ENCODE measurements at places on chromosomes 2 and 18.

- DNase-seq: no peak
These were observed 690.0 kb downstream of the ARHGAP15 start for GRCh38 chr2:143819190-143819735.

DNA sequence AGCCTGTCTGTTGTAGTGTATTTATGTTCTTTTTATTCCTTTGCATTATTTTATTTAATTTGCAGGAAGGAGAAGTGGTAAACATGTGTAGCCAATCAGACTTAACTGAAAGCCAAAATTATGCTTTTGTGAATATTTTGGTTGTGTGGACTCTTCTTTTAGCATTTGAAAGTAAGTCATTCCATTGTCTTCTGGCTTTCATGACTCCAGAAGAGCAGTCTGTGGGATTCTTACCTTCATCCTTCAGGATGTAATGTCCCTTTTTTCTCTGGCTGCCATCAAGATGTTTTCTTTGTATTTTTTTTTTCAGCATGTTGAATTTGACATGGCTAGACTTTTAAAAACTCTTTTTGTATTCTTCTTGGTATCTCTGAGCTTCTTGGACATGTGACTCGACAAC, 895.2 kb upstream of the ZEB2 start:
- DNase-seq: no peak

DNA sequence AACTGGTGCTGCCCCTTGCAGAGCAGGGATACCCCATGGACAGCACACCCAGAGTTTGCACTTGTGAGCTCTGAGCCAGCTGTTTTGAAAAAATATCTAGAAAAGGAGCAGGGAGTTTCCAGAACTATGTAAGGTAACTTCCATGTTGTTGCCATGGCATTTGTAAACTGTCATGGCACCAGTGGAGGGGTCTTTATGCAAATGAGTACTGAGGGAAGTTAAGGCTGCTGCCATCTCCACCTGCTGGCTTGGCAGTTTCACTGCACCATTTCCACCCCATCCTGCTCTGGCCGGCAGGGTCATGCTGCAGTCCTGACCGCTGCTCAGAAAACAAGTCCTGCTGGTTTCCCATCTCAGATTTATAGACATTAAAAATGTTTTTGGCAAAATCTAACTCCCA, 52.3 kb upstream of the SNTG2 start:
- DNase-seq: no peak

GRCh38 chr2:132757002-132757589, 87.1 kb upstream of the LYPD1 start:
- DNase-seq: no peak

- no peak for DNase-seq
These were observed at the start of gene GREB1 for GRCh38 chr2:11533278-11534070. GREB1 (plus strand) TSS chr2:11534045; CDS start chr2:11556615, 22,570 bp downstream.

GRCh38 chr2:237459741-237460174, 27.3 kb upstream of the MLPH start:
- DNase-seq: no peak

DNA sequence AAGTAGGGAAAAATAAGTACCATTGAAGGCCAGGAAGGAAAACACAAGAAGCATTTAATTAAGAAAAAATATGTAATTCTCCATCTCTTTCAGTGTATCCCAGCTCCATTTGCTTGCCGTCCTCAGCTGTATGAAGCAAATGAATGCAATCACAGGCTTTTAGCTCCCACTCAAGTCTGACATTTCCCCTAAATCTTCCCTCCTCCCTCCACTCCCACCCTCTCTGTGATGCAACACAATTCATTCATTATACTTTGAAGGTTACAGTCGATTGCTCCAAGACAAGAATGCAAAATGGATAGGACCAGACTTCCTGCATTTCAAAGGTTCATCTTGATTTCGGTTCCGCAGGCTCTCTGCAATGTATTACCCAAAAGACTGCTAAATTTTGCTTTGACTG, 172.7 kb upstream of the SERPINE2 start:
- DNase-seq: no peak

GRCh38 chr2:204850581-204850980, 305.3 kb downstream of the PARD3B start:
- no peak for DNase-seq

DNA sequence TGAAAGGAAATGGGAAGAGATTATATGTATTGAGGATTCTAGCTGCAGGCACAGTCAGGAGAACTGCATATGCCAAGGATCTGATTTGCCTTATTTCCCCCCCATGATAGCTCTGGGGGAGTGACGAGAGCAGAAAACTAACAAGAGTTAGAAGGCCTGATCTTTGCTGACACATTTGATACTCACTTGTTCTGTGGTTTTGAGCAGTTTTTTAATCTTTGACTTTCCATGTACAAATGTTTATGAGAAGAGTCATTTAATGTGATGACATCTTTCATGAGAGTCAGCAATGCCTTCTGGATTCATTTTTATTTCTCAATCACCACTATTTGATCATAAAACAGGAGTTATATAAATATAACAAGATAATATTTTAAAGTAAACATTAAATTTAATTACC, 12.7 kb upstream of the SERPINB7 start:
- no peak for DNase-seq

DNA sequence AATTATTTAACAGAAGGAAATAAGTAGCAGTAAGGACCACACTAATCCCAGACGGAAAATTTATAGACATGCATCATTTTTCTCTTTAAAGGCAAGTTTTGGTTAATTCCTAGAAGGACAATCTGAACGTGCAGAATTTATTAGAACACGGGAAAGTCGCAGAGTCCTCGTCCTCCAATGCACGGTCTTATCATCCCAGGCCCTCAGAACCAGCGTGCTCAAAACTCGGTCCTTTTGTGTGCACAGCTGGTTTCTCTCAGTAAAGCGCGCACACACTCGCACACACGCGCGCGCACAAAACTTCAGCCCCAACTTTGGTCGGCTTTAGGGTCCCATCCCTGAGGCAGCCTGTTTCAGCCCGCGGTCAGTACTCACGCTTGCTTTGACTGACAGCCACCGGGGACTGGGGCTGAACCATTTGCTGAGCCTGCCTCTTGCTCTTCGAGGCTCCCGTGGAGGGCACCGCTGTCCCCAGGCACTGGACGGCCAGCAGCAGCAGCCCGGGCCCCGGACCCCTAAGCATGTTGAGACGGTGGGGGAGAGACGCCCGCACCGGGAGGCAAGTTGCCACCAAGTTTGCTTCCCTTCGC, 493 bp downstream of the FN1 start:
- DNase-seq: no peak

DNA sequence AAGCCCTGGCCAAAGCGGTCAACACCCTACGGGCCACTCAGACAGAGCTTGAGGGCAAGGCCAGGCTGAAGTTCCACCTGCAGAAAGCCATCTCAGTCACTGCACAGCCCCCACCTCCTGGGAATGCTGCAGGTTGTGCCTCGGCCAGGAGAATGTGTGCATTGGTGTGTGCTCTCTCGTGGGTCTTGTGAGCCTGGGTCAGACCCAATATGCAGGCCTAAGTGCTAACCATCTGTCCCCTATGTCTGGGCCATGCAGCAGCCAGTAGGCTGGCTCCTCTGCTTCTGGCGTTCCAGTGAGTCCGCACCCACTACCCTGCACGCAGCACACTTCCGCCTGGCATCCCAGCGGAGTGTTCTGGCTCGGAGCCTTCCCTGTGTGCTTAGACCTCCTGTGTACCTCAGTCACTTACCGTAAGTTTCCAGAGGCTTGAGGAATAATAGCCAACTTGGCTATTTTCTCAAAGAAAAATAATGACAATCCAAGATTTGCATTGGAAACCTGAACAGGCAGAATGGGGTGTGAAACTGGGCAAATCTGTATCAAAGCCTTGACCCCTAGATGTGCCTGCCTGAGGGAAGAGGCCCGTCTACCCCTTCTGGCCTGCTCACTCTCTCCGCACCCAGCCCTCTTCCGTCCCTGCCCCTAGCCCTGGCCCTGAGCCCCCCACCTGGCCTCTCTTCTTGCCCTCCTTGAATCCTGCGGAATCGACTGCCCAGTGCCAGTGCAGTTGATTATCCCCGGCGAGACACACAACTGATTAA, 7.2 kb downstream of the SIX3 start:
- no peak for DNase-seq

GRCh38 chr2:198702796-198703195, 754.9 kb downstream of the SATB2 start:
- DNase-seq: no peak

DNA sequence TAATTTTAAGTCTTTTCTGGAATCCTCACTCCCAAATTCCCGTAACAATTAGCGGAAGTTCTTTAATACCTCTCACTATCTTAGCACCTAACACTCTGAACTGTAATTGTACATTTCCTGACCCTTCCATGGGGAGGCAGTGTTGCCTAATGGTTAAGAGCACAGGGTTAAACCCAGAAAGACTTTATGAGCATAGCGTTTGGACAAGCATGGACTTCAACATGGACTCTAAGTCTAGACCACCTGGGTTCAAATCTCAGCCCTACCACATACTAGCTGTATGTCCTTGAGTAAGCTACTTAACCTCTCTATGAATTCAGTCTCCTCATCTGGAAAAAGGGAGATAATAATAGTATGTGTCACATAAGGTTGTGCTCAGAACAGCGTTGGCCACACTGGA, 13.0 kb downstream of the ANTXR1 start:
- DNase-seq: no peak

GRCh38 chr18:48963586-48964470, 13.1 kb upstream of the SMAD7 start:
- DNase-seq: no peak

DNA sequence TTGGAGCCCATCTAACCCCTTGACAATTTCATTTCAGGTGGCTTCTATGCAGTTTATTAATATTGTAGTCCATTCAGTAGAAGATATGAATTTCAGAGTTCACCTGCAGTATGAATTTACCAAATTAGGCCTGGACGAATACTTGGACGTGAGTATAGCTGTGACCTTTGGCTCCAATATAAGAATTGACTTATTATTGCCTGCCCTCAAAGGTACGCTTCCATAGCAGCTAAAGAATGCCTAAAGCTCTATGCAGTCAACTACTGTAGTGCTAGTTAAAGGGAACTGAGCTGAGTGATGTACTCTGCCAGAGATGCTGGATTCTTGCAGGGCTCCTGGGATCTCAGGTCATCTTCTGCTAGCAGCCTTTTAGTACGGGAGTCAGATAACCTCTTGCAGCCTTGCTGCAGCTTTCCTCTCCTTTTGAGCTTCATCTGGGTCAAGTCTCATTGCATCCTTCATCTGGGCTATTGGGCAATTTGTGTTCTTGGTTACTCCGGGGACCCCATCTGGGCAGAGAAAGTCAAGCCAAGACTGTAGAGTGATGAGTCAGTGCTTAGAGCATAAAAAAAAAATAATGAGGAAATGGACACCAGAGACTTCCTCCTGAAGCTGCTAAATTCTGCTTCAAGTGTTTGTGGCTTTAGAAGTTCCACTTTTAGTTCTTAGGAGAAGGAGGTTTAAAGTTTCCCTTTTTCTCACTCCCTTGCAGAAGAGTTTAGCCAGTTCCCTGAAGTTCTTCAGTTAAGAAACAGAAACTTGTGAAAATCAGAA, 105.6 kb downstream of the PRPF40A start:
- DNase-seq: no peak

DNA sequence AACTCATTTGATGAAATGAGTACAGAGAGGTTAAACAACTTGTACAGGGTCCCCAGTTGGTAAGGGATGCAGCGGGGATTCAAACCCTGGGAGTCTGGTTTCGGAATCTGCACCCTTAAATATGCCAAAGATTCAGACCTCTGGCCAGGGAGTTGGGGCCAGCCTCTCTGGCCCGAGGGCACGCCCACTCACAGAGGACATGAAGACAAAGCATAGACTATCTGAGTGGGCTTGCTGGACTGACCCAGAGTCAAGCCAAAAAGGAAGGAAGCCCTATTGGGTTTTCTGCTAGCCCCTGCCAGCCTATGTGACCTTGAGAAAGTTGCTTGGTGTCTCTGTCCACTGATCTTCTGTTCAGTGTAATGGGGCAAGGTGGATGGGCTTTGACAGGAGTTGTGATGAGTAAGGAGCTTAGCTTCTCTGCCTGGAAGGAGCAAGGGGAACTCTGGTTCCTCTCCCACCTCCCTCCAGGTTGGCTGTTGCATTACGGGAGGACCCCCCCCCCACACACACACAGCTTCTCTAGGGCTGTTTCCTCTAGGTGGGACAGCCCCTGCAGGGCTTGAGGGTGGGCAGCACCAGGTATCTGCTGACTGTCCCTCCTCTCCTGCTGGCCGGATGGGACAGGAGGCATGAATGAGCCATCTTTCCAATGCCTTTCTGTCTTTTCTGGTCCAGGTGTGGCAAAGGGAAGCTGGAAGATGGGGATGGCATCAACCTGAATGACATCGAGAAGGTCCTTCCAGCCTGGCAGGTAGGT, 131.3 kb downstream of the CTIF start:
- no peak for DNase-seq

DNA sequence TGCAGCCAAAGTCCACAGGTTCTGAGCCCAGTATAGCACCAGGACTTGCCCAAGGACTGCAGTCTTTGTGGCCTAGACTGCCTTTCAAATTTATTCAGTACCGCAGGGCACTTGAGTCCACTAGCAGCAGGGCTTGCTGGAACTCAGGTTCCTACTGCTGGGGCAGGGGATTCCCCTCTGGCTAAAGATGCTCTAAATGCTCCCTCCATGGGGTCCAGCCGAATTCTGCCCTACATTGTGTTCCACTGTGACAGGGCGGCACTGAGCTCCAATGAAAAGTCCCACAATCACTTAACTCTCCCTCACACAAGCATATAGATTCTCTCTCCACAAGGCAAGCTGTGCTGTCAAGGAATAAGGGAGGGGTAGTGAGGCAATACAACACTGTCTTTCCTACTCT, 518.1 kb upstream of the VRK2 start:
- DNase-seq: no peak

DNA sequence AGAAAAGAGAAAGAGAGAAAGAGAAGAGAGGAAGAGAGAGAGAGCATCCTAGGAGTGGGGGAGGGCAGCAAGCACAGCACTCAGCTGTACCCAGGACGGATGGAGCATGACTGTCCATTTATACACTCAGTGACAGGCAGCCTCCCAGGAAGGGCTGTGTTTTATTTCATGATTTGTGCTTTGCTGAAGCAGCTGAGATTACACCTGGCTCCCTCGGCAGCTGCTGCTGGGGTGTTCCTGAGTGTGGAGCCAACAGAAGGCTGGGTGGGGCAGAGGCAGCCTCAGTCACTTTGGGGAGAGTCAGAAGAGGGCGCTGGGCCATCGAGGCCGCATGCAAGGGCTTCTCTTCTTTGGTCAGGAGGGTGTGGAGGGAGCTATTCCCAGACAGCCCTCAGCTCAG, 47.8 kb upstream of the TEX51 start:
- no peak for DNase-seq

DNA sequence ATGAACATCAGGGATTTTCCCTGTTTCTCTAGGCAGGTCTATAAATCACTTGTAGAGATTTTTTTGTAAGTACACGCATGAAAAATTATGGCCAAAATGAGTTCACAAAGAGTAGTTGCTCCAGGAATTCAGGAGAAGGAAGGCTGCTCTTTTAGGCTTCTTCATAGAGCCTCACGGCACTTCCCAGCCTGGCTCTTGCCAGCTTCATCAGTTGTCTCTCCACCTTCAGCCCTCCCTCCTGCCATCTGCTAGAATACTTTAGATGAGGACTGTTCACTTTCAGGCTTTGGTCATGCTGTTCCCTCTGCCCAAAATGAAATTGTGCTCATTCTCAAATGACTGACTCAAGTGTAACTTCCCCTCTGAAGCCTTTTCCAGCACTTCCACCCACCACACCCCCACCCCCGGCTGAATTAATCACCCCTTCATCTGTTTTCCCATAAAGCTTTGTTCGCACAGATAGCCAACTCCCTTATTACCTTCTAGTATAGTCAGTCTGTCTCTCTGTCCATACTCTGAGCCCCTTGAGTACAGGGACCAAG, 1.8 kb upstream of the ABCA12 start:
- no peak for DNase-seq

GRCh38 chr18:56696966-56697365, 45.8 kb downstream of the WDR7 start:
- DNase-seq: no peak

All from stimulated activated CD8-positive, alpha-beta memory T cell treated with anti-CD3 and anti-CD28 coated beads, Interleukin-4, amount 100 ng/mL, for 1 hour (primary cell).